AG20443 (cell line): ENCODE measurements at places on chromosomes 13 and 19.
A peak's percentile ranks its signal among the peaks of the same experiment; 100 is the strongest.

DNA sequence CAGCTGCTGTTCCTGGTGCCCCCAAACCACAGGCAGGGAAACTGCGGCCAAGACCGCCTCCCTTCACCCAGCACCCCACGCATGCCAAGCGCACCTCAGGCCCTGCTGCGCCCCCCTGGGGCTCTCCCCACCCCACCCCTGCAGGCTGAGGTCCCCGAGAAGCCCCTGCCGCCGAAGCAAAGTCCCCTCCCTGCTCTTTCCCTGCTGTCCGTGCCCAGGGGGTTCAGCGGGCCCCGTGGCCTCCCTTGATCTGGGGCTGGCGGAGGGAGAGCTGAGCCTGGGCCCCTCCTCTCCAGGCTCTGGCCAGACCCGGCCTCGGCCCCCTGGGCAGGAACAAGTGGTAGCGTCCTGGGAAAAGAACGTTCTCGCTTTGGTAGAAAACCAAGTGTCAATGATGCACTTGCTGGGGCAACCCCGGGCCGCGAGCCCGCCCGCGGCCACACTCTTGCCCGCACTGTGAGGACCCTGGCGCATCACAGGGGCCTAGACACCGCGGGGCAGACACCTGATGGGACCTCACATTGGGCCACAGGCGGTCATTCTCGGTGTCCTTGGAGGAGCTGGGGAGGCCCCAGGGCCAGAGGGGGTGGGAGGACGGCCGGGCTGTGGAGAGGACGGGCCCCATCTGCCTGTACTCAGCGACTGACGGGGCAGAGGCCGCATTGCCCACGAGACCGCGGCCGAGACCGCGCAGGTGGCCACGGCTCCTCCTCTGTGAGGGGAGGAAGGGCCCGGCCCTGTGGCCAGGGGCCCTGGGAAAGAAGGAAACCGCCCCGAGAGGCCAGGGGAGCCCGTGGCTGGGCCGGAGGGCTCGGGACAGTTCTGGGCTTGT is 29.0 kb downstream of the GPX4 start:
- no peak for DNase-seq

DNA sequence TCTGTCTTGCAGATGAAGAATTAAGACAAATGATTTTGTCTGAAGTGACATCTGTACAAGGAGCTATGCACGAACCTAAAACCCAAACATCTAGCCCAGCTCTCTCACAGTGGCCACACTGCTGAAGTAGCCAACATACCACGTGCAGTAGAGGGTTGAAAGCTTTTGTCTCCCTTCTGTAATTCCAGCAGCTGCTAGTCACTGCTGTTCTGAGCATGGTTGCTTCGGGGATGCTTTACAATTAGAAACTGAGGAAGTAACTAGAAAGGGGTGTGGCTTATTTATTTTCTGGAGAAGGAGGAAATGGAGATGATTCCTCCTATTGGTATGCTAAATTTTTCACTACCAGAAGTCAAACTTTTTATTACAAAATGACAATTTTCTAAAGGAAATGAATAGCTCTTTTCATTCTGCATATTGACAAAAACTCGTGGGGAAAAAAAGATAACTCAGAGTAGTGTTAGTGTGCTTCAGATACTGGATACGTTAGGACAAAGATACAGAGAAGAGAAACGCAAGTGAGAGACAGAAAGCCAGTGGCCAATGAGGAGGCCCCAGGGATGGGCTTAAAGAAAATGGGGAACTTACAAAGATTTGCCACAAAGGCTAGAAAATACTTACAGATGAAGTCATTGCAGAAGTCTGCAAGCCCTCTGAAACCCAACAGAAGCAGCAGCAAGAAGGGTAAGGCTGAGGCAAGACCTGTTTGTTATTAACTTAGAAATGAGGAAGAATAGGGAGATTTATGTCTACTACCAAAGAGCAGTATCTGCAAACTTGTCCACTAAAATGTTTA is 192.7 kb upstream of the MIR17HG start:
- DNase-seq = peak; percentile 14

GRCh38 chr19:44726465-44726864 is 22.0 kb upstream of the BCL3 start:
- no peak for DNase-seq

GRCh38 chr13:23437916-23438315 is 4.4 kb upstream of the SACS start:
- no peak for DNase-seq

- no peak for DNase-seq
Observed at GRCh38 chr13:53778937-53779336, 750.3 kb downstream of the OLFM4 start.

DNA sequence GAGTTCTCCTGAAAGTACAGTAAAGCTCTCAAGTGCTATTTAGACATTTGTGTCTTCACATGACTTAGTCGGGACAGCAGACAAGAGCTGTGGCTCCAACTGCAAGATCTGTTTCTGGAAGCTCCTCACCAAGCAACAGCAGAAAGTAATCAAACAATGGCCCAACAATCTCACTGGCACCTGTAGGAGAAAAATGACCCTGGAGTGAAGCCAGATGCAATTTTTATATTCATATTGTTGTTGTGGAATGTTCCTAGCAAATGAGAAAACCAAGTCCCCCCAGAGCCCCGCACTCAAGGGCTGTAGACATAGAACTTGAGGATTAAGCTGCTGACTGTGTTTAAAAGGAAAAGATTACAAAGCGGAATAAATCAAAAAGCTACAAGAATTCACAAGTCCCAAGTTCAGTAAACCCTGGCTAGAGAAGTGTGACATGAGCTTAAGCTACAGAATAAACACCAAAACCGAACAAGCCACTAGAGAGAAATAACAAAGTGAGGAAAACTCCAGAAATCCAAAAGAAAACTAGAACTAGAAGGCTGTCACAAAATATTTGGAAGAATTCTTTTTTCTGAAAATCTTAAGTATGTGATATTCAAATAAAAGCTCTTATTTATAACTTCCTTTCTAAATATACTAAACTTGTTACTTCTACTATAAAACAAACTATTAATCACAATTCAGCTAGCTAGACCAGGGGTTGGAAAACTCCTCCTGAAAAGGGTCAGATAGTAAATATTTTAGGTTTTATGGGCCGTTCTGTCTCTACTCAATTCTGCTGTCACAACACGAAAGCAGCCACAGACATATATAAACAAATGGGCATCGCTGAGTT is 454.5 kb downstream of the SUCLA2 start:
- no peak for DNase-seq

GRCh38 chr13:59435024-59435423 is 728.7 kb downstream of the DIAPH3 start:
- DNase-seq = no peak

GRCh38 chr19:33460221-33460908 is 61.2 kb downstream of the PEPD start:
- DNase-seq = no peak

- no peak for DNase-seq
Observed at GRCh38 chr13:85080691-85081090, 718.5 kb downstream of the SLITRK6 start.

- DNase-seq = no peak
Observed at GRCh38 chr13:59279028-59279427, 884.7 kb downstream of the DIAPH3 start.

DNA sequence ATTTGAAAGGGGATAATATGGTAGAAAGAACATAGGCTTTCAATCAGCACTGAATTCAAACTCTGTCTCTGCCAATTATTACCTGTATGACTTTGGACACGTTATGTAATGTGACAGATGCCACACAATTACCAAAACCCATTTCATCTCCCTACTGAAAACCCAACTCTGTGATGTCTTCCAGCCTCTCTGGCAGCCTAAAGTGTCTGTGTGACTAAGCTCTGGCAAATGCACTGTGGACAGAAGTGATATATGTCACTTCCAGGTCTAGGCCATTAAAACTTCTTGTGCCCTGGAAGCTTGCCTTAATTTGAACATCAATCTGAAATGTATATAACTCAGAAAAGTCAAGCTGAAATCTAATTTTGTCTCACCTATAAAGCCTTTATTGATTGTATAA is 552.0 kb downstream of the RFC3 start:
- no peak for DNase-seq

DNA sequence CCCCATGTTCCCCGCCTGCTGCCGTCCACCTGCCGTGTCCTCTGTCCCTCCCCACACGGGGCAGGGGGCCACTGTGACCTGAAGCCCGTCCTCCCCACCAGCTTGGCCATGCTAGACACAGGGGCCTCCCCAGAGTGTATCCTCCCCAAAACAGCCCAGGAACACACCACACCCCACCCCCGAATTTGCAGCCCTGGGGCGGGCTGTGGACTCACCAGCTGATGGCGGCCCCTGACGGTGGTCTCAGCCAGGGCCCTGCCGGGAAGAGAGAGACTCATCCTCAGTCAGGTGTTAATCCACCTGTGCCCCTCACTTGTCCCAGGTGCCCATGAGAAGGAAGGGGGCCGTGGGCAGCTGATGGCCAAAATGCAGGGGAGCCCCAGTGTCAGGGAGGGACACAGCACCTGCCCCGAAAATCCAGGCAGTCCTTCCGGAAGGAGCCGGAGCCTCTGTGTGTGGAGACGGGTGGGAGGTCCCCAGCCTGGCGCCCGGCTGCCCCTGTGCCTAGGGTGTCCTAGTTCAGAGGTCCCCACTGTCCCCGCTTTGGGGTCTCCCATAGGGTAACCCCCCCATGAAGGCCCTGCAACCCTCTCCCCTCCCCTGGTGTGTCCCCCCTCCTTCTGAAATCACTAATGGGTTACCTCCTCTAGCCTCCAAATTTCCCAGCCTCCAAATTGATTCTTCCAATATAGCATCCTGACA is 39.3 kb upstream of the TCF3 start:
- peak; percentile 7 for DNase-seq

GRCh38 chr19:51123381-51123800 is 1.3 kb upstream of the SIGLEC9 start:
- no peak for DNase-seq

- DNase-seq = peak; percentile 97
Observed at GRCh38 chr19:3761382-3762129, at the start of gene APBA3. Gene APBA3 (minus strand): TSS chr19:3761692. CDS start chr19:3760264, 1,428 bp downstream.
